ENCODE measurements at places on chromosomes 16 and 17.

DNA sequence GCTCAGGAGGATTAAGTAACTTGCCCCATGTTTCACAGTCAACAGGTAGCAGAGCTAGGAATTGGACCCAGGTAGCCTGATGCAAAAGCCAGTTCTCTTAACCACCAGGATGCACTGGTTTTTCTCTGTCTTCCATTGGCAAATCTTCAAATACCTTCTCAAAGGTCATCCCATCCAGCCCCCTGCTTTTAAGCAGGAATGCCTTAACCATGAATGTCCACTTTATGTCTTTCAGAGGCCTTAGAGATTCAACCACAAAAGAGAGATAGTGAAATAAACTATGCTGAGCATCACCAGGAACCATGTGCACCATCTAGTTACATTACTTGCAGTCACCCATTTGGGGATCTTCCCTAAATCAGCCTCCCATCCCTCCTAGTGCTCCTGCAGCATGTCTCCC lies 94.3 kb downstream of the C17orf67 start:
- no peak for DNase-seq

DNA sequence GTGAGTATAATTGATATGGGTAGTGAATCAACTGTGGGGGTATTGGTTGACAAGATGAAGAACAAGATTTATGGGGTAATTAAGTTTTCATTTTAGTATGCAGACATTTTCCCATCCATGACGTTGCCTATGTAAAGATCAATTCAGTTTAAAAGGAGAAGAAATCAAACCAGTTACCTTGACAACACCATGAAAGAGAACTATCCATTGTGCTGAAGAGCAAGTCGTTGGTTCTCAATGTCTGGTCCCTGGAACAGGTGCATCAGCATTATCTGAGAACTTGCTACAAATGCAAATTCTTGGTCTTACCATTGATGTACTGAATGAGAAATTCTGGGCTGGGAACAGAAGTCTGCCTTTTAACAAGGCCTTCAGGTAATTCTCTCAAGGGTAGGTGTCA lies 801 bp upstream of the OR4D2 start:
- no peak for DNase-seq

DNA sequence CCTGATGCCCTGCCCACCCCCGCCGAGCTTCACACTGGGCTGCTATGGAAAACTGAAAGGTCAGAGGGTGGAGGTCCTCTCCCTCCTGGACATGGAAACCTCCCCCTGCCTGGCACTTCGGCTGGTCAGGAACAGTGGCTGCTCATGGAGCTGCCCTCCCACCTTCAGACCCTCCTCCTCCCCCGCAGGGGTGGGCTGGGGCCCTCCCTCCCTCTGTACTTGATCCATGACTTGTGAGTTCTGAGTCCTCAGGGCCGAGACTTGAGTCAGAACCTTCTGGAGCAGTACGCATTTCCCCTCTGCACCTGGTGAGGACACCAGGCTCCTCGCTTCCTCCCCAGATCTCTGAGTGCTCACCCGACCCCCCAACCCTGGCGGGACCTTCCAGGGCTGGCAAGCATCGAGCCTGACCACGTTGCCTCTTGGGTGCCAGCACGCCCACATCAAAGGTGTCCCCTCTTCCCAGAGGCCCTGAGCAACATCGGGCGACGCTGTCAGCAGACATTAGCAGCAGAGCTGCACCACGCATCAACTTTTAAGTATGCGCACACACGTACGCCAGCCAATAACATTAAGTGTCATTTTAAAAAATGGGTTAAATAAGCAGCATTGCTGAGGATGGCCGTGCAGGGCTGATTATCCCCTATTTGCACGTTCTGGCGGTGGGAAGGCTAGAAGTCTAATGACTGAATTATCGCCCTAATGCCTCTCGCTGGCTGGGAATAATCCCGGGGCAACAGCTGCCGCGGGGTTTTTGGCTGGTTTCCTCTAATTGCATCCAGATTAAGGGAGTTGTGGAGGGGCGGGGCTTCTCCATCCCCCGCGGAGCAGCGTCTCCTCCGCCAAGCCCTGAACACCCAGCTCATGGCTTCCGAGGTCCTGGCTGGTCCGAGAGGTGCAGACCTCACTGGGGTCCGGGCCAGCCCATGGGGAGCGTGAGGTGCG lies 98.0 kb downstream of the TBC1D16 start:
- no peak for DNase-seq

DNA sequence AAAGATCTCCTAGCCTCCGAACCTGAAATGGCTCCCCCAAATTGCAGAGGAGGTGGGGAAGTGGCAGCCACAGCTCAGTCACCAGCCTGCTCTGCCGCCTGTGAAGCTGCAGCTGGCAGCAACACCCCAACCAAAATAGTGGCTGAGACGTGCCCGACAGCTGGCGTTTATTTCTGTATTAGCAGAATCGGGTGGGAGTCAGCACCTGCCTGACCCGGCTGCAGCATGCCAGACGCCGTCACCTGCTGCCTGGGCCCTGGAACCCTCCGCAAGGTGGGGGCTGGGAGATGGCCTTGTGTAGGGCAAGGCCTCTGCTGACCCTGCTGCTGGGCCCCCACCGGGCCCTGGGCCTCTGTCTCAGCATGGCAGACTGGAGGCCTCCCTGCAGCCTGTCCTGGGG lies 17.5 kb upstream of the PABPN1L start:
- no peak for DNase-seq

DNA sequence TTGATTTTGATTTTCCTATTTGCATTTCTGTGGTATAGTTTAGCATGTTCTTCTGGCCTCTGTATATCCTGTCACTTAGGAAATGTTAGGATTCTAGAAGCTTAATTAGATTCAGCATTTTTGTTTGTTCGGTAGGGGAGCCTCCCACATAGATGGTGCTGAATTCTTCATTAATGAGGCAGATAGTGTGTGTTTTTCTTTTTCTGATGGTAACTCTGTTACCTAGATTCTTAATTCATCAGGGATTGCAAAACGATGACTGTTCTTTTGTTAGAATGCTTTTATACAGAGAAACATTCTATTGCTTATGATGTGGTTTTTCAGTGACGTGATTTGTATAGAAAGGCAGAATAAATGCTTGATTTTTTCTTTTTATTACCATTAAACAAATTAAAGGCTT lies 19.0 kb downstream of the BANP start:
- DNase-seq: no peak

GRCh38 chr16:74847202-74847601 lies 72.6 kb upstream of the FA2H start:
- DNase-seq: no peak

DNA sequence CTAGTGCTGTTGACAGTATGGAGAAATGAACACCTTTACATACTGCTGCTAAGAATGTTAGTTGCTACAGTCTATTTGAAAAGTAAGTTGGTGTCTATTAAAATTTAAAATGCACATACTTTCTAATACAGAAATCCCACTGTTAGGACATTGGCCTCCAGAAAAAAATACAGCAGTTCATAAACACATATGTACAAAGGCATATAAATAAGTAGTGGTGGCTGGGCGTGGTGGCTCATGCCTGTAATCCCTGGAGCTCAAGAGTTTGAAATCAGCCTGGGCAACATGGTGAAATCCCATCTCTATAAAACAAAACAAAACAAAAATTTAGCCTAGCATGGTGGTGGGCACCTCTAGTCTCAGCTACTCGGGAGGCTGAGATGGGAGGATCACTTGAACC lies 13.1 kb downstream of the DCAF7 start:
- DNase-seq: no peak

DNA sequence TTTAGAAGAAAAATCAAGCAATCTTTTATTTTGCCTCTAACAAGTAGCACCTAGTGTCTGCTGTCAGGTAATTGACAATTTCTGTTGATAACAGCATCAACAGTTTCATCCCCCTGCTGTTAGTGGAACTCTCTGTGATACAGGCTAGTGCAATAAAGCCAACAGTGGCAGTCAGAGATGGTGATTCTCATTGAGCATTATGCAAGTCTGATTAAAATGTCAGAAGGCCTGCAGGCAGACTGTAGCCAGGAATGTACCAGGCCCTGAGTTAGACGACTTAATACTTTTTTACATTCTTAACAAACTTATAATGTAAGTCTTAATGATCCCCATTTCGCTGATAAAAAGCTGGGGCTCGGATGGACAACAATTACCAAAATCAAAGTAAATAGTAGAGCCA lies 14.6 kb downstream of the CYLD start:
- no peak for DNase-seq

DNA sequence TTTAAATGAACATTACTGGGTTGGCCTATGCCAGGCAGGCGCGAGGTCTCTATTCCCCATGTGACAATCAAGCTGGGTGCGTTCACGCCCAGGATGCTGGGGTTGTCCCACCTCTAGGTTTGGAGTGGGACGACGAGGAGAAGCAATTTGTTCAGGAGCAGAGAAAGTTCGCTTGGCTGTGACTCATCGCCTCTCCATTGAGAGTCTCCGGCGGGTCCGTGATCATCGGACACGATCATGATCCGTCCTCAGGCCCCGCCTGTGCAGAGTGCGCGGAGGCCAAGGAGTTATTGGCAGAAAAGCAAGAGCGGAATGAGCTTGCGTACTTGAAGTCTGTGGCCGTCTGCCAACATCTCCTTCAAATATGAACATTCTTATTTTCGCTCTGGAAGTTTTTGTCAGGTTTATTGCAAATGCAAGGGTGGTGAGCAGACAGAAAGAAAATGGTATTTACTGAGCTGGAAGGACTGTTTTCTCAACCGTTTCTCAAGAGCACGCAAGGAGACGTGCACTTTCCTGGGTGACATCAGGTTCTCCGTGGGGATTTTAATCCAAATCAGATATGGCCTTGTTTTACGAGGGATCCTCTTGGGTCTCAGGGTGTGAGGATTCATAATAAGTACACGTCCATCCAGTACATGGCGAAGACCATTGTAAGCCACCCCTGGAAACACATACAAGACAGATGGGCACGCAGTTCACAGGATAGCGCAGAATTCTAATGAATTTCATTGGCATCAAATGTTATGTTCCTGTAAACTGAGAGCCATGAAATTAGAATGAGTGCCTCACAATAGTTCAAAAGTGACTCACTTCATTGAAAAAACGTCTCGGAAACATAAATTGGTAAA lies 70.1 kb upstream of the CREBBP start:
- DNase-seq: no peak

DNA sequence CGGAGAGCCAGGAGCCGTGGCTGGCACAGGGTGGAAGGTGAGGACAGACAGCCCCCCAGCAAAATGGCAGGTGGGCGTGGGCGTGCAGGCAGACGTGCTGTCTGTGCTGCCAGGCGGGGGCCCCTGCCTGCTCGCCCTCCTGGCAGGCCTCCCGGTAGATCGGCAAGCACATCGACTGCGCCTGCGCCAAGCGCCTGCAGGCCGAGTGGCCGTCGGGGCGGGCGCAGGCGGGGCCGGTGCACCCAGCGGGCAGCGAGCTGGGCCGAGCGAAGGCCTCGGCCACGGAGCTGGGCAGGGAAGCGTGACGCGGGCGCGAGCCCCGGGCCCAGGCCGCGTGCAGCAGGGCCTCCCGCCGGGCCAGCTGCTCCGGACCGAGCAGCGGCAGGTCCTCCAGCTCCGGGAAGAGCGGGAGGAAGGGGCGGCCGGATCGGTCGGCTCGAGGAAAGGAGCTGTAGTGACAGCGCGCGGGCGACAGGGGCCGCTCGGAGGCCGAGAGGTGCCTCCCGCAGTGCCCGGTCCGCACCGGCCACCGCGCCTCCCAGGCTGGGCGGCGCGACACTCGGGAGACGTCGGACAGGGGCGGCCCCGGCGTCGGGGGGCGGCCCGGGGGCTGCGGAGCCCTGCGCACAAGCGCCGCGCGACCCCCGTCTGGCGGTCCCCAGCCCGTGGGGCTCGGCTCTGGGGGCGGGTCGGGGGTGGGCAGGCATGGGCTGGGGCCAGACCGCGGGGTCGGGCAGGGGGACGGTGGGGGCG lies 16.9 kb downstream of the GRIN2C start:
- peak; percentile 75 for DNase-seq

DNA sequence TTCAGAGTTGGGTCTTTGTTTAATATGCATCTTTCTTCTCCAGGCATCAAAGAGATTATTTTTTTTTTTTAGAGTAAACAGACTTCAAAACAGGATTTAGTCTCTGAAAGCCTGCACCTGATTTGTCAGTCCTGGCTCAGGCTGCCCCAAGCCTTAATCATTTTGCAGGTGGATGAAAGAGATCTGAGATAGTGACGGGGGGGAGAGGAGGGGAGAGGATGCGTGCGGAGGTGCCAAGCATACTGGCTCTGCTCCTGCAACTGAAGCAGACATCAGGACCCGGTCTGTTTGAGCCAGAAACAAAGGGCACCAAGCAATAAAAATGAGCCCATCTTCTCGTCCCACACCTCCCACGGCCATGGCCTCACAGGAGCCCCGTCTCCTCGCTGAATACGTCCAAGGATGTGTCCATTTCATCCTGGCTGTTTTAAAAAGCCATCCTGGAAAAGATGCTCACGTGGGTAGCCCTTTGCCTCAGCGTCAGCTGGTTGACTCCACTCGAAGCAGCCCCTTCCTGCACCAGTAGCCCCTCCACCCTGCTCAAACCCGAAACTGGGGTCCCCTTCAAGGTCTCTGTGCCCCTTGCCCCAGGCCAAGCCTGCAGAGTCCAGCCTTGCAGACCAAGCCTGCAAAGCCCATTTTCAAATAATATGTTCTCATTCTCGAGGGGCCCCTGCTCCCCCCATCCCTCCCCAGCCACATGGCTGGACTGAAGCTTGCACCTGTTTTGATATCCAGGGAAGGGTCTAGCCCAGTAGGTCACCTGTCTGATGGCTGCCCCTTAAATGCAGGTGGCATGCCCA lies 84.8 kb upstream of the TNRC6C start:
- DNase-seq: no peak

DNA sequence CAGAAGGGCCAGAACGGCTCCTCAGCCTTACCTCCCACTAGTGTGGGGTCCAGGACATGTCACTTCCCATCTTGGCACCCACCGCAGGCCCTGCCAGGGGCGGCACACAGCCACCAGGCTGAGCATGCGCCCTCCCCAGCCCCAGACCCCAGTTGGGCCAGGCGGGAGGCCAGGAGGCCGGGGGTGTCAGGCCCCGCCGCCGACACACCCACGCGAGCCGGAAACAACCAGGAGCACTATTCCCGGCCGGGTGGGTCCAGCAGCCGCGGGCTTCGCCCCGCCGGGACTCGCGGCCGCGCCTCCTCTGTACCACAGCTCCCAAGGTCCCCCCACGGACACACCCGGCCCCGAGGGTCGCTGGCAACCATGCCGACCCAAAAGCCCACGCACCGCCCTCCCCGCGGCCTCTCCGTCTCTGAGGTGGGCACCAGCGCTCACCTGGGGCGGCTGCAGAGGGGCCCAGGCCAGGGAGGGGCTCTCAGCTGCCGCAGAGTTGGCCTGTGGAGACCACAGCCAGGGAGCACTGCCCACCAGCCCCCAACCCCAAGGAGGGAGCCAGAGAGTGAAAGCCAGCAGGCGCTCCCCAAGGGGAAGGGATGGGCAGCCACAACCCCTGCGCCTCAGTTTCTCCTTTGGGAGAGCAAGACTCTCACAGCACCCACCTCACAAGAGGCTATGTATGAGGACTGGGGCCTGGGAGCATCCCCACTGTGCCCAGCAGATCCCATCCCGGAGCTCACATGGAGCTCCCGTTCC lies 18.0 kb downstream of the B9D1 start:
- no peak for DNase-seq

DNA sequence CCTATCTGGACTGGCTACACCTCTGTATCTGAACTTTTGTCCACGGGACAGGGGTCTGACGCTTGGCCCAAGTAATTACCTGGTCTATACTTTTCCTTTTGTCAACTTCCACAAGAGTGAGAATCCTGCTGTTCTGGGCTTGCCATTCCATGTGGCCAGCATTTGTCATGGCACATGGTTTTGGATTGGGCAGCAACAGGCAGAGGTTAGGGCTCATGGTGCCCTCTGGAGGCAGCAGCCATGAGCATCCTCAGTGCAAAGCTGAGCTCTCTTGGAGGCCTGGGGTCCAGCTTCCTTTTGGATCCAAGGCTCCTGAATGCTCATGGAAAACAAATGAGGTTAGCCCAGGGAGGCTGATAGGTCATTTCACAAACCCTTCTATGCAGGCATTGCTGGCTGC lies 7.5 kb upstream of the EDC4 start:
- DNase-seq: peak; percentile 73
